Activated T-cell treated with anti-CD3 and anti-CD28 coated beads, Interleukin-2, amount 50 U/mL, for 72 hours (primary cell): ENCODE measurements at places on chromosomes 11 and 22. TPM values are rescaled to one million over a fixed set of nuclear protein-coding genes. Genes with fewer than 3 reads are reported as not detected.
A peak's percentile ranks its signal among the peaks of the same experiment; 100 is the strongest.

DNA sequence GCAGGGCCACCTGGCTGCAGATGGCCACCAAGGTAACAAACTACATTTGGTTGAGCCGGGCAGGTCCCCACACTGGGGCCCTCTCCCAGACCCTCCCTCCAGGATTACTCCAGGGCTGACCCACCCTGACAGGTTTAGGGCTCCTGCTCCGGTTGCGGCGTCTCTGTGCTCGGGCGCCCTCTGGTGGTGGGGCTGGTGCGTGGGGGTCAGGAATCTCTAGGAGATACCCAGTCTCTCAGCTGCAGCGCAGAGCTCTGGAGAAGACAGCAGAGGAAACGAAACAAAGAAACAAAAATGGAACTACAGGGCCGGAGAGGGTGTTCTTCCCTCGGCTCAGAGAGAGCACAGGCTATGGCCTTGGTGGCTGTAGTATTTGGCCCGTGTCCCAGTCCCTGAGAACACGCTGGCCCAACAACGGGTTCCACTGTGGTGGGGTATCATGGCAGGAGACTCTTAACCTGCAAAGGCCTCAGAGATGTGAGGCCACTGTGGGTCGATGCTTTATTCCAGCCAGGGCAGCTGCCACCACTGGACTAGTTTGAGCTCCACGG, 2.4 kb downstream of the C11orf96 start:
- peaks cover 6% of the 10 kb centered on the region for H3K36me3 ChIP-seq
- H3K27ac ChIP-seq = peak overlapping the region; percentile 13
- peaks cover 24% of the 10 kb centered on the region for H3K4me1 ChIP-seq
- peak overlapping the region; percentile 94 for H3K4me3 ChIP-seq
- peak; percentile 83 for DNase-seq

GRCh38 chr22:32517488-32517887, 42.9 kb downstream of the FBXO7 start:
- H3K4me1 ChIP-seq = no peaks in the 10 kb centered on the region
- H3K4me3 ChIP-seq = no peak overlapping the region
- H3K27me3 ChIP-seq = no peaks in the 10 kb centered on the region
- H3K36me3 ChIP-seq = no peaks in the 10 kb centered on the region

GRCh38 chr22:32286290-32286840, 31.2 kb upstream of the SLC5A4 start:
- no peak overlapping the region for H3K27ac ChIP-seq
- H3K4me1 ChIP-seq = no peaks in the 10 kb centered on the region
- H3K4me3 ChIP-seq = no peak overlapping the region
- H3K36me3 ChIP-seq = no peaks in the 10 kb centered on the region
- DNase-seq = no peak

Gene MS4A3
- total RNA-seq = not detected

DNA sequence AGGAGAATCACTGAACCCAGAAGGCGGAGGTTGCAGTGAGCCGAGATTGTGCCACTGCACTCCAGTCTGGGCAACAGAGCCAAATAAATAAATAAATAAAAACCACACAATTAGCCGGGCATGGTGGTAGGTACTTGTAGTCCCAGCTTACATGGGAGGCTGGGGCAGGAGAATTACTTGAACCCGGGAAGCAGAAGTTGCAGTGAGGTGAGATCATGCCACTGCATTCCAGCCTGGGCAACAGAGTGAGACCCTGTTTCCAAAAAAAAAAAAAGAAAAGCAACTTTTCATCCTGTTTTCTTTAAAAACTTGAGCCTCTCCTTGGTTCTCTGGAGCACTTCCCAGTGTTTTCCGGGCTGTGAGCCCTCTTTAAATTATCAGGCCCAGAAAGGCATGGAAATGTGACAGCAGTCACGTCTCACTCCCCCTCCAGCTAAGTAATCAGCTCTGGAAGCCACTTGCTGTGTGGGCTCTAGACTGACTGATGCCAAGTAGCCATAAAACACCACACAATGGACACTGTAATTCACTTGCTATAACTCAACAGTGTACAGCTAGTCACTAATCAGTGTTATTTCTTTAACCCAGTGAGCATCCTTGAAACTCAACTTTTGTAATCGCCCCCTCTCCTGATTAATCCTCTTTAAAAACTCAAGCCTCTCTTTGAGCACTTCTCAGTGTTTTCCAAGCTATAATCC, 13.0 kb upstream of the MCHR1 start:
- DNase-seq = no peak
- no peak overlapping the region for H3K4me3 ChIP-seq
- H3K4me1 ChIP-seq = peaks cover 27% of the 10 kb centered on the region
- H3K36me3 ChIP-seq = peaks cover 3% of the 10 kb centered on the region
- H3K27me3 ChIP-seq = no peaks in the 10 kb centered on the region

Gene MCM5
- total RNA-seq = 370 TPM

DNA sequence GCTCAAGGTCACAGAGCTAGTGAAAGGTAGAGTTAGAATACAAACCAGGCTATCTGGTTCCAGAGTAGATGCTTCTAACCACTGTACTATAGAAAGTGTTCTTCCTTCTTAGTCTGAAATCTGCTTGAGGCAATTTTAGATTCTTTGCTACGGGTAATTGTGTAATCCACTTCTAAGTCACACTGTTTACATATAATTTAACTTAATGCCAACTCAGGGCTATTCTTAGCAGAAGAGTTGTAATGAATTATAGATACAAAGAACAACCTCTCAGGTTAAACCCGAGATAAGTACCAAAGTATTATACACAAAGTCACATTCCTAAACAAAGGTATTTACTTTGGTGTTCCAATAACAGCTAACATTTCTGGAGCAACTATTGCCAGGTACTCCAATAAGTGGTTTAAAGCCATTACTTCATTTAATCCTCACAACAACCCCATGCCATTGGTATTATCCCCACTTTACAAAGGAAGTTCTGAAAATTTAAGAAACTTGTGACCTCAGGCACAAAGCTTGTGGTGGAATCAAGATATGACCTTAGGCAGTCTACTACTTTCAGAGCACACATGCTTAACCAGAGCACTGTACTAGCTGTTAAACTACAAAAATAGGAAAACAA, 31.1 kb upstream of the DDI1 start:
- H3K4me3 ChIP-seq = no peak overlapping the region
- no peaks in the 10 kb centered on the region for H3K4me1 ChIP-seq
- peaks cover 2% of the 10 kb centered on the region for H3K36me3 ChIP-seq
- H3K27me3 ChIP-seq = no peaks in the 10 kb centered on the region
- DNase-seq = no peak
